ENCODE measurements at places on chromosomes 6 and 20.

DNA sequence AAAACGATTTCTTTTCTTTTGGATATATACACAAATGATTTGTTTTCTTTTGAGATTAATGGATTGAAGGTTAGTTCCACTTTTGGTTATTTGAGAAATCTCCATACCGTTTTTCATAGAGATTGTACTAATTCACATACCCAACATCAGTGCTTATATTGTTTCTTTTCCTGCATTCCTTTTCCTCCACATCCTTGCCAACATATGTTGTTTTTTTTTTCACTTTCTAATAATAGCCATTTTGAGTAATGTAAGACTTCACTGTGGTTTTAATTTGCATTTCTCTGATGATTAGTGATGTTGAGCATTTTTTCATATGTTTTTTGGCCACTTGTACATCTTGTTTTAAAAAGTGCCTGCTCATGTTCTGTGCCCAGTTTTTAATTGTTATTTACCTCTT is 846.4 kb upstream of the EYS start:
- DNase-seq: no peak

DNA sequence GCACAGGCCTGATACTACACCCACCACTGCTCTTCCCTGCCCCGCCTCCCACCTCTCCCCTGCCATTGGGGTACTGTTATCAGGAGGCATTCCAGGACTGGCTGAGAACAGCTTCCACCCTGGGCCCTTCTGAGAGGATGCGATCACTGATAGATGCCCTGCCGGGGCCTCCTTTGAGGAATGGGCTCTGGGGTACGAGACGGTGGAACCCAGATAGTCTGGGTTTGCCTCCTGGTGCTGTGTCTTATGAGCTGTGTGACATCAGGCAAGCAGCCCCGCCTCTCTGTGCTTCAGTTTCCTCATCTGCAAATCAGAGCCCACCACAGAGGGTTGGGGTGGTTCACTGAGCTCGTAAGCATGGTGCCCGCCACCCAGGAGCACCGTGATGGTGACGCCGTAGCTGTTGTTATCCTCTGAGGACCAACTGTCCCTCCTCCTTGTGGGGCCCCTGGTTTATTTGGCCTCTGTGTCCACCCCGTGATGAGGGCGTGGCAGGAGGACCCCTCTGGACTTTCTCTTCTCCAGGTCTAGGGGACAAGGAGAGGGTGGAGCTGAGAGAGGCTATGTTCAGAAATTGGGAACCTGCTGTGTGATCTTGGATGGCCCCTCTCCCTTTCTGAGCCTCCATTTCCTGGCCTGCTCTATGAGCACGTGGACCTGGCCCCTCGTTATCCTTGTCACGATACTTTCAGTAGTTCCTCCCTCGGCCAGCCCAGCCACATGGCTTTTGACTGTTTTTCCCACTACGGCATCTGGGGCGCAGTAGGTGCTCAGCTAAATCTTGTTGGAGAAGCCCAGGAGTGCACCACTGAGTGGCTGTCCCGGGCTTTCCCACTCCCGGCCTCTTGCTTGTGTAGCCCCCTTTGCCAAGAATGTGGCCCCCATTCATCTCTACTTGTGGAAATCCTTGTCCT is 18.3 kb downstream of the SRC start:
- no peak for DNase-seq

DNA sequence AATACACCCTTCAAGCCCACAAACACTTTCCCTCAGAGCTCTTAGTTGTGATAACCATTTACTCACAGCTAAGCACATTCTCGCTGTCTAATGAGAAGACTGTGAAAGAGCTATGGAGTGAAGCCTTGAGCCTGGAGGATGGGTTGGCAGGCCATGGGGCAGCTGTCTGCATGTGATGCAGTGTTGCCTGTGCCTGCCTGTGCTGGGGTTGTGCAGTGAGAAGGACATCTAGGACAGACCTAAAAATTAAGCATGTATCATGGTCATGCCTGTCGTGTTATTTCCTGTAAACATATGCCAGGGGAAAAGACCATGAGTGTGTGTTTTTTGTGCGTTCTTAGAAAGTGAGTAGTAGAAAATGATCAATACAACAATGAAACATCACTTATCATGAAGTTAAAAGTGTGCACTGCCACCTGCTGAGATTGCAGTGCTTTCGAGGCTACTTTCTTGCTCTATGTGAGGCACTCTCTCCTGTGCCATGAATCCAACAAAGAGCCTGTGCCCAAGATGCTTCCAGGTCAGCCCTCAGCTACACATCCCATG is 8.1 kb upstream of the ZC3H12D start:
- no peak for DNase-seq

- no peak for DNase-seq
These were observed 6.2 kb upstream of the GRM4 start for GRCh38 chr6:34152042-34152524.

- DNase-seq: no peak
These were observed 19.7 kb downstream of the SLC17A4 start for GRCh38 chr6:25774120-25774715.

GRCh38 chr6:51468704-51469103 is 618.7 kb downstream of the PKHD1 start:
- DNase-seq: no peak
